ENCODE measurements at places on chromosomes 2 and 18.

DNA sequence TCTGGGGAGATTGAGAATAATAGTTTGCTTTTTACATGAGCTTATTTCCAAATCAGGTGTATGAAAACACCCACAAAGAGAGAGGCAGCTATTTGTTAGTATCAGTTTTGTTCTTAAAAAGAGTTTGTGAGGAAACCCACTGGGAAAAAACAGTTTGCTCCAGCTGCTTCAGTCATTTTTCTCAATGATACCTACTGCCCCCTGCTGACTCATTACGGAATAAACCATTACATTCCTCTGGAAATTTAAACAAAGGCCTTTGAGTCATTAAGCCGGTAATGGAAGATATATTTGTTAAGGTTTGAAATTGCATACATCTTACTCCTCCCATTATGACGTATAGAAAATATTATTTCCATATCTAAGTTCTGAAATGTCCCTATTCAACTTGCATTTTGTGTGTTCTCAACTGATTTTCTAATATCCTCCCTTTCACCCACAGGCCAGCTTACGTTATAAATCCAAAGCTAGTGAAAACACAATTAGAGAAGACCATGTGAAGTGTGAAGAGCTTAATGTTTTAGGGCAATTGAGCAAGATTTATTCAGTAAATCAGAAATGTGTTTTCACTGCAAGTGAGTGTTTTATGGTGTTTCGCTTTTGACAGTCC, 761.6 kb downstream of the DSC3 start:
- no peak for DNase-seq

GRCh38 chr2:232367591-232368233, 10.8 kb upstream of the ALPP start:
- no peak for DNase-seq

GRCh38 chr2:38959938-38960608, 70.4 kb downstream of the ARHGEF33 start:
- DNase-seq = peak; percentile 30

DNA sequence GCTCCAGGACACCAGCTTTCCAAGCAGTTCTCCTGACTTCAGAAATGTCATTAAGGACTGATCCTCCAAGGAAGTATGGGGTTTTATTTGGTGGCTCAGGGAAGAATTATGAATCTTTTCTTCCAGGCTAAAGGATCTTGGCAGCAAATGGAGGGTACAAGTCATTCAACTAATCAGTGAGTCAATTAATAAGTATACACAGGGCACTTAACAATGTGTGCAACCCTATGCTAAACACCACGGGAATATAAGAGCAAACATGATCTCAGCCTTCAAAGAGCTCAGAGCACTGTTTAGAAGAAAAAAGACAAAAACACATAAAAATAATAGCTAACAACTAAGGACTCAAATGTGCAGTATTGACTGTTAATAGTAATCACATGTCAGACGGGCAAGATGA, 234.5 kb downstream of the SETBP1 start:
- DNase-seq = no peak

DNA sequence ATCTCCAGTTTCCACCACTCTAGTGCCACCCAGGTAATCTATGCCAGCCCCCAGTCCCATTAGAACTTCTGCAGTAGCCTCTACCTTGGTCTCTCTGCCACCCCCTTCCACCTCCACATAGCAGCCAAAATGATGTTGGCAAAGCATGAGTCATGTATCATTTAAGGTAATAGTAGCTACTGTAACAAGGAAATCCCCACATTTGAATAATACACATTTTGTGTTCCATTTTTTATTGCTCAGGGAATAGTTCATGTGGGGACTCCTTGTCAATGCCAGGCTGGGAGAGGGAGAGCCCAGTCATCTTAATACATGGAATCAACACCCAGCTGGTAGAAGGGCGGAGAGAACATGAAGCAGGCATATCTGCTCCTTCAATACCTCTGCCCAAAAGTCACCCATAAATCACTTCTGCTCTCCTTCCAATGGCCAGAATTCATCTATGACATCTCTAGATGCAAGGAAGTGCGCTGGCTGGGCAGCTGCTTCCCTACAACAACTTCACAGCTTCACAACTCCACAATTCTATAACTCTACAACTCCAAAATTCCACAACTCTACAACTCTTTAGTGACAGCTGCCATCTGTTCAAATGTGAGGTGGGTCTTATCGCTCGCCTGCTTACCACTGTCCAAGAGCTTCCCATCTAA, 70.6 kb upstream of the GLS start:
- DNase-seq = no peak

DNA sequence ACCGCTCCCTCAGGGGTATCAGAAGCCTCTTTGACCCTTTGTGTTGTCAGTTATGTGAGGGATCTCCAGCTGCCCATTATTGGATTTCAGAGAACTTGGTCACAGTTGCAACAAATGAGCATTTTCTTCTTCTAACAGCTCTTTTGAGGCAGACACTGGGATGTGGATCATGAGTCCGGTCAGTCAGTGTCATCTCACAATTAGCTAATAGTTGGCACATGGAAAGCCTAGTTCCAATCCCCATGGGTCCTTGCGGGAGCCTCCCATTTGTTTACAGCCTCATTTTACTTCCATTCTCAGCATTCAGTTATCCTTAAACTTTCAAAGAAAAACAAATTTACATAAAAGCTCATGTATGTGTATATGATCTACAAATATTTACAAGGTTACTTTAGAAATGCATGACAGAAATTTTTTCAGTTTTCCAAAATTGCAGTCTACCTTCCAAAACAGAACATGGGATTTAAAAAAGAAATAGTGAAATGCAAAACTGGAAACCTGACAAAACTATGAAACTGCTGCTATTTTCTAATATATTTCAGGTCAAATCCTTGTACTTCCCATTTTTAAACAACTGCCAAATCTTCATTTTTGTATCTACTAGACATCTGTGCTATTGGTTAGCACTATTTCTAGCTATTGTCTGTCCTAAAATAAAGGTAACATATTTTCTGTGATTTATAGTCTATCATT, 547.1 kb upstream of the ZEB2 start:
- DNase-seq = no peak

- no peak for DNase-seq
Measured at GRCh38 chr2:175180701-175181103, 808 bp downstream of the ATP5MC3 start.
